Globus pallidus (tissue), 1 donor: ENCODE measurements at places on chromosomes 7 and 10.

GRCh38 chr7:116585392-116585791 lies 60.6 kb downstream of the CAV1 start:
- no peak for DNase-seq

DNA sequence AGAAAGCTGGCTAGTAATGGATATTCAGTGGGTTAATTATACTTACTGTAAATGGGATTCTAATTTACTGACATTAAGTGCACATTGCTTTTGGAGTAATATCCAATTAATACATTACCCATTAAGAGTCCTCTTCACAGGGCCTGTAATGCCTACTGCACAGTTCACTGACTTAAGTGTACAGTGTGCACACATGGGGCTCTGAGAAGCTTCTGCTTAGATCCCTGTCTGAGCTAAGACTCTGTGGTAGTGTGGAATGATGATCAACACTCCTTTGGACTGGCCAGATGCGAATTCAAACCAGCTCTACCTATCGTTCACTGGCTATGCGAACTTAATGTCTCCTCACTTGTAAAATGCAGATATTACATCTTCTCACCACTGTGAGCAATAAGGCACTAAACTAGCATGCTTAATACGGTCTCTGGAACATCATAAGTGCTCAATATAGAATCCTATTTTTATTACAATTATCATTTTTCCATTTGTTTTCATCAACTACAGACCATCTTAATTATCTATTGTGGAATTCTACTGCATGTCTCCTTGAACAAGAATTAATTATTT lies 53.8 kb upstream of the SEC61G start:
- DNase-seq, result no peak

- no peak for DNase-seq
These were observed 24.2 kb downstream of the UBTD1 start for GRCh38 chr10:97522937-97523336.

DNA sequence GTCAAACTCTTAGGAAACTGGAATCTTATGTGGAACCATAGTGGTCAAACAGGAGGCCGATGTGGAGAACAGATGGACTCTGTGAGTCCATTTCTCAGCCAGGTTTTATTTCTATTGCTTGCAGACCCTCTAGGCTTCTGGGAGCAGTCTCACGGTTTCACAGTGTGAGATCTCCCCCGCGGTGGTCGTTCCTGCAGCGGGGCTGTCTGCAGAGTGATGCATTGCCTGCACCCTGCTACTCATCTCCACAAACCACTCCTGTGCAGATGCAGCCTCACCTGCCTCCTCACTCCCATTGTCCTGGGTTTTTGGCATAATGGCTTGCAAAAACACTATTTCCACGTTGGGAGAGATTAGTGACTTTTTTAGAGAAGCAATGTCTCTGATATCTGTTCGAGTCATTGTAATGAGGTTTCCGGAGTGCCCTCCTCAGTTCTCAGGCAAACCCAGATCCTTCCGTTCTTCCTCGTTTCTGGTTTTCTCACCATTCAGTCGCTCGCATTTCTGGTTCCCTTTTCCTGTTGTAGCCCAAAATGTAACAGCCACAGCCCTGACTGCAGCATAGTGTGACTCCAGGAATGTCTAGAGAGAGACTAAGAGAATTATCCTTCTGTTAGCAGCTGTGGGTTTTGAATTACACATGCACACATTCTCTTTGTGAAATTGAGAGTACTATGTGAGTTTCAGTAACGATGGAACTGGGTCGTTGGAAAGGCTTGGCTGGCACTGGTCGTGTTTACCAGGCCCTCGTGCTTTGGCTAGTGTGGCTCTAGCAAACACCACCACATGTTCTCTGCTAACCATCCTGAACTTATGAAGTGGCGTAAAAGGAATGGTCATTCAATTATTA lies 30.2 kb downstream of the ACADSB start:
- no peak for DNase-seq

- peak; percentile 31 for DNase-seq
These were observed 920 bp downstream of the PRLHR start for GRCh38 chr10:118594392-118595063.

DNA sequence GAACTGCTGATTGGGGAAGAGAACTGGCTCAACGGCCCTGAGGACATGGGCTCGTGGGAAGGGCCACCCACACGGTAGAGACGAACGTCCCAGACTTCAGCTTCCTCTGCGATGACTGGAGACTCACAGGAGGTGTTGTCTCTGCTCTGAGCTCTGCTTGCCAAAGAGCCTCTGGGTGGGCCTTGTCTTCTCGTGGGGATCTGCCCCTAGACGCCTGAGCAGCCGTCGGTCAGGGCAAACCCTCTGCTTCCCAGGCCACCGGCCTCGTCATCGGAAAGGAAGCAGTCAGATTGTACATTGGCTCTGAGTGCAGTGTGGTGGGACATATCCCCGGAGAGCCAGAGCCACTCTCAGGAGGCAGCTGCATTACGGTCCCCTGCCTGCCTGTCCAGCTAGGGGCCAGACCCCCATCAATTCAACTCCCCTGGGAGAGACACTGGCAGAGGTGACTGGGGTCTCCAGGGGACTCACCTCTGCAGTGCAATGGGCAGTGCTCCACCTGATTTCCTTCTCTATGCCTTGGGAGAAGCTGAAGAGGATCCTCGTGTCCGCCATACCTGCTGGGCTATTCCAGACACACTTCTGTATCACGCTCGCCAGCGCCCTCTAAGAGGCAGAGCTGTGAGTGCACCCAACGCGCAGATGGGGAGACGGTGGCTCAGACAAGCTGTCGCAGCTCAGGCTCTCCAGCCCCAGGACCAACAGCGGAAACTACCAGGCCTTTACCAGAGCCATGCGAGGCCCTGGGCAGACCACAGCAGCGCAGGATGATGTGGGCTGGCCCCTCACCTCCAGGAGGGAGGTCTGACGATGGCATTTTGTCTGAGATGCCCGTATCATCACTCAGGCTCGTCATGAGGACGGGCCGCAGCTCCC lies 227.4 kb downstream of the TCERG1L start:
- no peak for DNase-seq

GRCh38 chr7:33579673-33579960 lies 325.7 kb upstream of the BMPER start:
- DNase-seq, result no peak

GRCh38 chr10:124357561-124357885 lies 61.2 kb downstream of the OAT start:
- no peak for DNase-seq

DNA sequence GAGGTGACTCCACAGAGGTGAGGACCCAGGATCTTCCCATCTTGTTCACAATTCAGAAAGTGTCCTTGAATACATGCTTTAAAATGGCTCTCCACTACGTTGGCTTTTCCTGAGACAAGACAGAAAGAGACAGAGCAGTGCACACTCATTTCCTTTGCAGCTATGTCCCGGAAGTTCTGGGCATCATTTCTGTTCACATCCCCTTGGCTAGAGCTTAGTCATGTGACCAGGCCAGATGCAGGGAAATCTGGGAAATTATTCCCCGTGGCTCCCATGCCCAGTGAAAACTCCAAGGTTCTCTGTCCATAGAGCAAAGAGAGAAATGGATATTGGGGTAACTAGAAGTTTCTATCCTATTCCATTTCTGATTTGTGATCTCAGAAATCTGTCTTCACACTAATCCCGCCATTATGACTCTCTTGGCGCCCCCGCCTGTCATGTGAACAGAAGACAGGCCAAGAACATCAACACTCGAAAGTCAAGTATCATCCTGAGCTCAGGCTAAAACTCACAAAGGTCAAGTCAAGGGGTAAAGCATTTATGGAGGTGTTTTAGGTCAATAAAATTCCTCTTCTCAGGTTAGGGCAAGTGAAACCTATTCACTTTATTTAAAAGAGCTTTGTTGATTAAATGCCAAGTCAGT lies 251.4 kb upstream of the HABP2 start:
- no peak for DNase-seq

GRCh38 chr10:98391578-98391991 lies 23.4 kb downstream of the PYROXD2 start:
- no peak for DNase-seq

- no peak for DNase-seq
These were observed 473.7 kb downstream of the SUGCT start for GRCh38 chr7:40608321-40609075.

DNA sequence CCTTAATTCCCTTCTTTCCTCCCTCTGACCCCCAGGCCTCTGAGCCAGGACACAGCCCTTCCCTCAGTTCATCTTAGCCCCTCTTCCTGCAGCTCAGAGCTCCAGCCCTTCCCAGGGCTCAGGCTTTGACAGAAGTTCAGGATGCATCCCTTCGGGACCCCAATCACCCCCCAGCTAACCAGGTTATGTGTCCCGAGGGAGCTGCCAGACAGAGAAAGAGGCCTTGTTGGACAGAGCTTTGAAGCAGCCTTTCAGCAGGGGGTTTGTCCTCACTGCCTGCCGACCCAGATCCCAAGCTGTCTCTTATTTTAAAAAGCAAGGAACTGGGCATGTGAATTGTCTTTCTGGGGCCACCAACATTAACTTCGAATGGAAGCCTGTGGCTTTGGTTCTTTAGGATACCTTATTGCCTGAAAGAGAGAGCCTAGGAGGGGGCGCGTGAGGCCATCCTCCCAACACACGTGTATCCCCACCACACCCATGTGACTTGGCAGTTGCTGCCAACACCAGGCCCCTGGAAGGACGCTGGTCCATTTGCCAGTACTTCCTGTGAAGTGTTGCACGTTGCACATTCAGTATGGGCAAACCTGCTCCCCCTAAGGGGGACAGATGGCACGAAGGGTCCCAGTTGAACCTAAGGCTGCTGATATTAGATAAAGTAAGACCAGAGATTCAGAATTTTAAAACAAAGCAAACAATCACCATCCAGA lies 858 bp downstream of the CCDC136 start:
- DNase-seq, result no peak

DNA sequence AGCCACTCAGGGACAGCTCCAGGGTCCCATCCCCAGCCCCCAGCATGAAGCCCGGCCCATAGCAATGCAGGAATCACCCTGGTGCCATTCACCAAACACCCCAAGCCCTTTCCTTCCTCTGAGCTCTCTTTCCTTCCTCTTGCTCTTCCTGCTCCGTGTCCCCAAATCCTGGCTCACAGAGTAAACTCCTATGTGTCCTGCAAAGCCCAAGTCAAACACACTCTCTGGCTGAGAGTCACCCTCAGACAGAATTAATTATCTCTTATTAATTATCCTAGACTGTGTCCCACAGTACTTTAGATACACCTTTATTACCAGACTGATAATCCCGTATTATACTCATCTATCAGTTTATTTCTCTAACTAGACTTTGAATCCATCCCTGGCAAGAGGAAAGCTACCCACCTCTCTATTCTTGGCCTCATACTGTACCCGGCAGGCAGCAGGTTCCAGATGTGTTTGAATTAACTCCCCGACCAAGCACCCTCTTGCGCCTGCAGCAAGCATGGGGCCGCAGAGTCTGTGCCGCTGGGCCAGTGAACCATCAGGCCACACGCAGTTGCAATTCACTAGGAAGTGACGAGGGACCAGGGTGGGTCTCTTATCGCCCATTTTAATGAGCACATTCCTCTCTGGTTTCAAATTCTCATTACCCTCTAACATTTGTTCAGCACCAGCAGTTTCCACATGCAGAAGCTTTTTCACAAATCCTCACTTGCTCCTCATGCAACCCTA lies 86.7 kb downstream of the PRKAG2 start:
- DNase-seq, result no peak

- no peak for DNase-seq
These were observed 4.6 kb downstream of the BRI3 start for GRCh38 chr7:98286093-98286539.

DNA sequence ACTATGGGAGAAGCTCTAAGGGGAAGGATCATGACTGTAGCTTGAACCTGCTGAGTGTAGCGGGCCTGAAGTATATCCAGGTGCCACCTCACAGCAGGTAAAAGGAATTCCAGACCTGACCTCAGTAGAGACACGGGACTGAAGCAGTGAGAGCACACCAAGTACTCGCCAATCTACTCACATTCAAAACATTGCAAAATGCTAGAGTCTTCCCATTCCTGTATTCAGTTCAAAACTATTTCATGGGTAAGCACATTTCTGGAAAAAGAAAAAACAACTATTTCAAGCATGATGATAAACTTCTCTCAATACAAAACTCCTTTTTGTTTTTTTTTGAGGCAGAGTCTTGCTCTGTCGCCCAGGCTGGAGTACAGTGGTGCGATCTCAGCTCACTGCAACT lies 121.9 kb upstream of the AUTS2 start:
- no peak for DNase-seq

DNA sequence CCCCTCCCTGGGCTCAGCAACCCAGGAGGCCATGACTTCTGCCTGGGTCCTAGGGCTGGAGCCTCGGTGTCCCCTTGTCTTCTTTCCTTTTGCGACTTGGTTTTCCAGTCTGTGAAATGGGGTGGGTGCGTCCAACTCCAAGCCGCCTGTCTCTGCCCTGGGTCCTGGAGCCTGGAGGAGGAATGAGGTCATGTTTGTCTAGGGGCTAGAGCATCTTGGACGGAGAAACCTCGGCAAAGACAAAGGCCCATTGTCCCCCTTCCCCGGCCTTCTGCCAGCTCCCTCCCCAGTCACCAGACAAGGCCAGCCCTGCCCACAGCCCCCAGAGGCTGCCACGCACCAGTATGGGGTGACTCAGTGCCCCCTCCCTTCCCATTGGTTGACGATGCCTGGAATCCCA lies 39.8 kb upstream of the ELN start:
- peak; percentile 86 for DNase-seq

GRCh38 chr10:73653701-73654100 lies 2.1 kb downstream of the SYNPO2L start:
- no peak for DNase-seq

DNA sequence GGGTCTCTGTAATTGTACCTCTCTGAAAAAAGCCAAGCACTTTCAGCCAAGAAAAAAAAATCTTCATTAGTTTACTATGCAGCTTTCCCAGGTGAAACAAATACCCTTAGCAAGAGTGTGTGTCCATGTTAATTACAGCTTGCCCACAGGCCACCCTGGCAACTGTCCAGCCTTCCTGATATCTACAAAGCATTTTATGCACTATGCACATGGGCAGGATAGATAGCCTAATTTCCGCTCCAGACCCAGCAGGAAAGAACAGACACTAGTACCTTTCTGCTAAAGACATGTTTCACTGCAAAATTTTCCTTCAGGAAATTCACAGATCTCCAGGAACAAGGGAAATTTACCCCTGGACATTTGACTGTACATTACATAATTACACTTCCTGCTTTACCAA lies 24.4 kb downstream of the CACNA2D1 start:
- no peak for DNase-seq

DNA sequence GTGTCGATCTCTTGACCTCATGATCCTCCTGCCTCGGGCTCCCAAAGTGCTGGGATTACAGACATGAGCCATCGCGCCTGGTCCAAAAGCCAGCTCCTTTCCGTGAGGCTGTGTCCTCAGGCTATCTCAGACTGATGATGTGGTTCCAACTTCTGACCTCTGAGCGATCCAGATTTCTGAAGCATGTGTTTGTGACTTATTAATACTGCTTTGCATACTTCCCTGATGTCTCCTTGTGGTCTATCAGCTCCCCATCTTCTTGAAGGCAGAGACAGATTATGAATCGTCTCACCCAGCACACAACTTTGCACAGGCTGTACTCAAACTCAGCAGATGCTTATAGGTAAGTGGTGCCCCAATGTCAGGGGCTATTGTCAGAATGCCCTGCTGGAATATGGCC lies 2.0 kb upstream of the PLPP4 start:
- no peak for DNase-seq
